ENCODE measurements at places on chromosomes 7 and 10. TPM values are rescaled to one million over a fixed set of nuclear protein-coding genes. Genes with fewer than 3 reads are reported as not detected.

GRCh38 chr10:104935656-104936055, 294.6 kb downstream of the SORCS3 start:
- DNase-seq, result no peak

The FRA10AC1 gene
- 9.2 TPM for total RNA-seq

GRCh38 chr10:34570887-34571286, 244.2 kb downstream of the PARD3 start:
- no peak for DNase-seq

The CLEC2L gene
- total RNA-seq, result not detected

DNA sequence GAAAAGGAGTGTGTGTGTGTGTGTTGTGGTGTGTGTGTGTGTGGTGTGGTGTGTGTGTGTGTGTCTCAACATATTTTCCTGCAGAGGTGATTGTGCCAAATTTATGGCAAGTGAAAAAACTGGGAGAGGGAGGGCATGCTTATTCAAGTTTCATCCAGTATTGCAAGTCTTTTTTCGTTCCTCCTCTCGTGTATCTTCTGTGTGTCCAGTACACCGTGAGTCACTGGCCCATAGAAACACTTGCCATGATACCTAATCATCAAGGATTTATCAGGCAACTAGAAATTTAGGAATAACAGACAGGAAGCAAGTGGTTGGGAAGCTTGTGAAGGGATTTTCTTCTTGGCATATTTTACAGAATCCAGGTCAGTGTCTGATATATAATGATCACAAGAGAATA, 820.5 kb downstream of the GATA3 start:
- DNase-seq, result no peak

- peak; percentile 29 for DNase-seq
These were observed 17.3 kb upstream of the BLOC1S2 start for GRCh38 chr10:100303724-100304319.

GRCh38 chr10:82982110-82982608, 1107.2 kb downstream of the NRG3 start:
- peak; percentile 98 for DNase-seq

DNA sequence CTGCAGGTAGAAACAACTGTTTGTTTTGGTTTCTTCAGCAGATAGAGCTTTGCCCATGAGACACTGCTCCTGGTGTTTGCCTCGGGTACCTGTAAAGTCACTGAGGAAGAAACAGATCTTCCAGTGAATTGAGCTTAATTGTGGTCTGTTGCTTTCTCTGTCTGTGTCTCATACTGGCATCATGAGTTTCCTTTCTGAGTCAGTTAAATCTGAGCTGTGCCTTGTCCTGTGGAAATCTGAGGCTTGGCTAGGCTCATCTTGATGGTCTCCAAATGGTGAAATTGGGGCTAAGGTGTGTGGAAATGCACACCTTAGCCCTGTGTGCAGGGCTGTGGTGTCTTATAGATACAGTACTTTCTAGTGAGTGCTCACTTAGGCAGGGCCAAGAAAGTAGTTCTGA, 67.4 kb downstream of the GBF1 start:
- DNase-seq, result peak; percentile 52

GRCh38 chr10:22999942-23000341, 72.1 kb downstream of the ARMC3 start:
- DNase-seq, result no peak

GRCh38 chr10:59078978-59079377, 97.5 kb upstream of the PHYHIPL start:
- DNase-seq, result no peak

The MYL7 gene
- not detected for total RNA-seq
